ENCODE measurements at places on chromosomes 16 and 17.
A peak's percentile ranks its signal among the peaks of the same experiment; 100 is the strongest.

DNA sequence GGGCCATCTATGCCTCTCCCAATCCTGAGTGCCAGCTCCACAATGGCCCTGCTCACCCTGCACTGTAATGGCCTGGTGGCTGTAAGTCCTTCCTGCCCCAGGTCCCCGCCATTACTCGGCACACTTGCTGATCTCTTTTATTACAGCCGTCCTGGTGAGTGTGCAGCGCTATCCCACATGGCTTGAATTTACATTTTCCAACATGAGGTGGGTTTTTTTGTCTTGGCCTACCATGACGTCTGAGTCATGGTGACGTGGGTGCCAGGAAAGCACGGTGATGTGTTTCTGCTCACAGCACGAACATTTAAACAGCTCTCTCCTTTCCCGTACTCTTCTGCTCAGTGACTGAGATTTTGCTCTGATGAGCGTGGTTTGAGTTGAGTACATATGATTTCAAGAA is 55.2 kb upstream of the FOXF1 start:
- DNase-seq: peak; percentile 78

- no peak for DNase-seq
Observed at GRCh38 chr17:82101301-82101715, 3.3 kb upstream of the FASN start.

DNA sequence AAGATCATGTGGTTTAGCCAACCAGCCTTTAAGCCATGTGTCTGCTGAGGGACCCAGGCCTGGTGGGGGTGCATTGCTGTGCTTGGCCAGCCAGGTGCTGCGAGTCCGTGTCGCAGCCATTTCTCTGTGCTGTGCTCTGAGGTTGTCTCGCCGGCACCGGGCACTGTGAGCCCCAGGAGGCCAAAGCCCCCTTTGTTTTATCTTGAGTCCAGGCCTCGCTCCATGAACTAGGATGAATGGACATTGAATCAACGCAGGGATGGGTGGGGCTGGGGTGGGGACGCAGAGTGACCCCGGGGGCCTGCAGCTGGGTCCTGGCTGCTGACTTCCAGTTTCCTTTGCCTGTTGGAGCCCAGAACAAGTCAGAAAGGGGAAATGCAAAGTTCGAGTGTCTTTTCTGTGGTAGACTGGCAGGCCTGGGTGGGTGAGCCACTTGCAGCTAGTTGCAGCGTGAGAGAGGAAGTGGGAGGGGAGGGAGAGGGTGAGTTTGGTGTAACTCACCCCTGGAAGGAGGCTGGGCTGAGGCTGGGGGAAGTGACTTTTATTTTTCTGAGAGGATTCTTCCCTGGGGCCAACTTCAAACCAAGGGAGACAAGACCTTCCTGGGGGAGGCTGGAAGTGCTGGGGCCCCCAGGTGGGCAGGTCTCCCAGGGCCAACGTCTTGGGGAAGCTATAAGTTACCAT is 324.7 kb downstream of the SEC14L1 start:
- DNase-seq: peak; percentile 85

GRCh38 chr16:85104821-85105391 is 7.4 kb downstream of the CIBAR2 start:
- DNase-seq: no peak

DNA sequence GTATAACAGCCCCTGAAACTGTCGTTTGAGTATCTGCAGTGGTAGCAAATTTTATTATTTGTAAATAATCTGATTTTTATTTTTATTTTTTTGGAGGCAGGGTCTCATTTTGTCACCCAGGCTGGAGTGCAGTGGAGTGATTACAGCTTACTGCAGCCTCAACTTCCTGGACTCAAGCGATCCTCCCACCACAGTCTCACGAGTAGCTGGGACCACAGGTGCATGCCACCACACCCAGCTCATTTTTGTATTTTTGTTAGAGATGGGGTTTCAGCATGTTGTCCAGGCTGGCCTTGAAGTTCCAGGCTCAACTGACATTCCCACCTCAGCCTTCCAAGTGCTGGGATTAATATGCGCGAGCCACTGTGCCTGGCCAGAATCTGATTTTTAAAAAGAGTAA is 2.8 kb downstream of the NDEL1 start:
- DNase-seq: no peak

DNA sequence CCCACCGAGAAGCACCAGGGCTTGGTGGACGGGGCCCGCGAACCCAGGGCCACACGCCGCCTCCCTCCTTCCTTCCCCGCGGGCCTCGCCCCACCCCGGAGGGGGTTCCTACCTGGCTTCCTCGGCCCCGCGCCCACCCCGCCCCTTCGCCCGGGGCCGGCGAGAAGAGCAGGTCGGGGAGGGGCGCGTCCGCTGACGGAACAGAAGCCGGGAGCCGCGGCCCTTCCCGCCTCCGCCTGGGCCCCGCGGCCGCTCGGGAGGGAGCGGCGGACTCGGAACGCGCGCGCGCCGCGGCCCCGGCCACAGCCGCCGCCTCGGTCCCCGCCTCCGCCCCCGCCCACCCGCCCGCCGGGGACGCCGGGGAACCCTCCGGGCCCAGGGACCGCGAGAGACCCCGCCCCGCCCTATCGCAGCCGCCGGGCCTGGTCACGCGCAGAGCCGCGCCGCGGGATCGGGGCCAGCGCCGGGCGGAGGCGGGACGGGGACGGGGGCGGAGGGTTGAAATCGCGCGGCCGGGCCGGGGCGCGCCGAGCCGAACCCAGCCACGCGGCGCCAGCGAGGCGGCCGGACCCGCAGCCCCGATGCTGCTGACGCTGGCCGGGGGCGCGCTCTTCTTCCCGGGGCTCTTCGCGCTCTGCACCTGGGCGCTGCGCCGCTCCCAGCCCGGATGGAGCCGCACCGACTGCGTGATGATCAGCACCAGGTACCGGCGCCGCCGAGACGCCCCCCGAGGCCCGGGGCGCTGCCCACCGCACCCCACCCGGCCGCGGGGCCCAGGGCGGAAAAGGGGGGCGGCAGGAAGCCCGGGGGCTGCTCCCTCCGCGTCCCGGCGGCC is at the start of gene TLCD3A:
Gene TLCD3A, plus strand, starts transcription at position 530 of the 835 bp plus-strand sequence. Its CDS starts 52 bp downstream, at position 582.
- peak; percentile 78 for DNase-seq

- DNase-seq: no peak
Observed at GRCh38 chr16:78116946-78117345, 17.5 kb downstream of the WWOX start.

- DNase-seq: peak; percentile 15
Observed at GRCh38 chr17:33013596-33014375, 22.1 kb downstream of the SPACA3 start.

- no peak for DNase-seq
Observed at GRCh38 chr16:11474617-11475291, 112.0 kb downstream of the LITAF start.

DNA sequence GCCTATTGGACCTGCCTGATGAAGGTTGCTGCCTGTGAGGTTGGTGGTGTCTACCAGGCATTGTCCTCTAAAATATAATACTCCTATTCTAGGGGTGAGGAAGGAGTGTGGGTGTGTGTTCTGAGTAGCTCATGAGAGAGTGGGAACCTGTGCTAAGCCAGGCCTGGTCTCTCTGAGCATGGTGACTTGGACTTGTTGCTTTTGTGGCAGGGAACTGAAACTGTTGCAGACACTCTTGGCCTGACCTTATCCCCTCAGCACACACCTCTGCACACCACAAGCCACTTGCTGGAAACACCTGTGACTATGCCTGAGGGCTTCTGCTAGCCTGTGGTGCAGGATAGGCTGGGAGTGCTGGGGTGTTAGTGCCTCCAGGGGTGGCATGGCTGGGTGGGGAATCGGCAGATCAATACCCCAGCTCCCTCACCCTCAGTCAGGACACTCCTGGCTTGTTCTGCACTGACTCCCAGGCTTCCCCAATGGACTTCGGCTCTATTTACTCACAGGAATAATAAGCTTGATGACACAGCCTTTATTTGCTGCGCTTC is 29.9 kb downstream of the PLCG2 start:
- DNase-seq: no peak

DNA sequence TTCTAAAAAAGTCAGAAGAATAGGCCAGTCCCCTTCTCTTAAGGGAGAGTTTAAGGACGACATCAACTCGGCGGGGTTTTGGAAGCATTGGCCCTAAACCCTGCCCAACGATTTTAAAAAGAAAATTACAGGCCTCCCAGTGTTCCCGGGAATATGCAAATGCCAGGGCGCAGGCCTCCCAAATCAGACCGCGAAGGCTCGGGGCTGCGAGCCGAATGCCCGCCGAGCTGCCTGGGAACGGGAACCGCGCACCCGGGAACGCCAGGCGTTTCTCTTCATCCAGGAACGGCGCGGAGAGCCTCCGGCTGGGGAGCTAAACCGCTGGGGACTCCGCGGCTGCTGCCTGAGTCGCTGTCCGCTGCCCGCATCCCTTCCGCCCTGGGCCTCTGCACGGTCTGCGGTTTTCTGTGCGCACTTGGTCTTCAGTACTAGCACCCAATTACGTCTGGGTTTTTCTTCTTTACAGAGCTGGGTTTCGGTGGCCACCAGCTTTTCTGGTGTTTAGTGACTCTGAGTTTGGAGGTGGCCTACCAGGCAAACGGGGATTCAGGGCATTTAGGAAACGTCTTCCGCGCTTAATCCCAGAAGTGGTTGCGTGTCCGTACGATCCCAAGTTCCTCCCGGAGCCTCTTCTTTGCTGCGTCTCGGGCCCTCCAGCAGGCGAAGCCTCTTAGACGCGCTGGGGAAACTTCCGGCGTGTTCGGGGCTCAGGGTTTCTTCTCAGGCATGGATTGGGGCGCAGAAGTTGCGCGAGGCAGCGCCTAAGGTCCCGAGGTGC is 5.7 kb downstream of the IRX5 start:
- no peak for DNase-seq

DNA sequence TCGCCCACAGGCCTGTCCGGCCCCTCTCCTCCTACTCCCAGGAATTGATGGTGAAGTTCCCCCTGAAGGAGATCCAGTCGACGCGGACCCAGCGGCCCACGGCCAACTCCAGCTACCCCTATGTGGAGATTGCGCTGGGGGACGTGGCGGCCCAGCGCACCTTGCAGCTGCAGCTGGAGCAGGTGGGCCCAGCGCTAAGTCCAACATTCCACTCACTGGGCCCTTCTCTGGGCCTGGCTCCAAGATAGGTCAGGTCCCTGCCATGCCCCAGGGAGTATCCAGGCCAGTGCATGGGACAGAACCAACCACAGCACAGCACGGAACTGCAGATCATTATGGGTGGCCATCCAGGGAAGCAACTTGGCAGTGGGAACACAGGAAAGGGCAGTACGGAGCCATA is 9.9 kb upstream of the ALKBH5 start:
- no peak for DNase-seq

- DNase-seq: no peak
Observed at GRCh38 chr17:59505610-59506276, 59.7 kb upstream of the DHX40 start.

DNA sequence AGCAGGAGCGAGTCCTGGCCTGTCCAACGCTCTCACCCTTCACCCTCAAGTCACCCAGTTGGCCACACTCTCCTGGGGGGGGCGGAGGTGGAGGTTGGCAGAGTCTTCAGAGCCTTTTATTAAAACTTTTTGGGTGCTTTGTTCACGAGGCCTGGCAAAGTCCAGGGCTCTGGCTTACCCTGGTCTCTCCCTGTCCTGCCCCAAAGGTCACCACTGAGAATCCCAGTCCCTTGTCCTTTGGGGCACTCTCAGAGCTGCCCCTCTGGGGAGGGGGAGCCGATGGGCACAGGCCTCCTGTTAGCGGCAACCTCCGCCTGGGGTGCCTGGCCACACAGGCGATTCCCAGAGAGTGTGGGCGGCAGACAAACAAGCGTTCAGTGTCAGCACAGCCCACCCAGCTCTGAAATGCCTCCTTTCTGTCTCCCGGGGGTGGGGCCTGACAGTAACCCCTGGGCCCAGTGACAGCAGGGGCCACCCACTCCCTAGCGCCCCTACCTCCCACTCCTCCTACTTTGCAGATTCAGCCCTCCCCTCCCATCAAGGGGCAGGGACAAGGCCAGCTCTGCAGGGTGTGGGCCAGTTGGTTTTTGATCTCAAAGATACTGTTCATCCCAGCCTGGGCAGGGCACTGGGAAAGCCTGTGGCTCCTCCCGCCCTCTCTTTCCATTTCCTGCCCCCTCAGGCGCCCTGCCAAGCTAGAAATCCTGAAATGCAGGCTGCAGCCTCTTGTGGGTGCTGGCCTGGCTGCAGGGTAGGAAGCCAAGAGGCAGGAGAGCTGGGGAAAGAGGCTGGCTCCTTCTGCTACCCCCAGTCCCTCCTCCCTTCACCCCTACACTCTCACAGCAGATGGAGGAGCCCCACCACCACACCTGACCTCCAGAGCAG is 36.6 kb upstream of the EMP2 start:
- peak; percentile 71 for DNase-seq

- no peak for DNase-seq
Observed at GRCh38 chr17:79338152-79338551, 263.5 kb downstream of the ENGASE start.

- DNase-seq: no peak
Observed at GRCh38 chr16:69706256-69706974, 19.9 kb downstream of the NQO1 start.

- DNase-seq: no peak
Observed at GRCh38 chr16:62967163-62967562, 930.9 kb upstream of the CDH8 start.

DNA sequence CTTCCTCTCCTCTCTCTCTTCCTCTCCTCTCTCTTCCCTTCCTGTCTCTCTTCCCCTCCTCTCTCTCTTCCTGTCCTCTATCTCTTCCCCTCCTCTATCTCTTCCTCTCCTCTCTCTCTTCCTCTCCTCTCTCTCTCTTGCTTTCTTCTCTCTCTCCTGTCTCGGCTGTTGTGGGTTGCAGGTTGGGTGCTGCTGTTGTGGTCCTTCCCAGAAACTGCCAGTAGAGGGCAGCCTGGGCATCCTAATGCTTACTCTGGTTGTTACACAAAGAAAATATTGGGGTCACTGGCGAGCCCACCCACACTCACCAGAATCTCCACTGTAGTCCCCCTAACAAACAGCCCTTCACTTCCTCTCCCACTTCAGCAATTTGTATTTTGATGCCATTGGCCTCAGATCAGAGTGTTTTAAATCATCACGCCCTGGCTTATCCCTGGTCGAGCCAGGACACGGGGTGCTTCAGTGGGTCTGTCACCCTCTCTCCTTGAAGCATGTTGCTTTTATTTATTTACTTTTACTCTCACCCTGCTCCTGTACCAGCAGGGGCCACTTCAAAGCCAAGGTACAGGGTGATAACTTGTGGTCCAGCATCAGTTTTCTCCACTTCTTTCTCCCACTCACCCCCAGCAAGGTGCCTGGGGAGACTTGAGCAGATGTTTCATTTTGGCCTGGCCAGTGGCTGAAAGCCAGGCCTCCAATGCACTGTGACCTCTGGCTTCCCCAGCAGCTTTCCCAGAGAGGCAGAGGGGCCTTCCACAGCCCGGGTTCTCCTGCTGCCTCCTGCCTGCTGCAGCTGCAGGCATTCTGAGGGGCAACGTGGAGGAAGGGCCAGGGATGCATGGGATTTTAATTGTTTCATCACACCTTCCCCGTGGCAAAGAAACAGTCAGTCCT is 4.7 kb upstream of the MMP15 start:
- DNase-seq: no peak

- no peak for DNase-seq
Observed at GRCh38 chr17:2187758-2188157, 115.8 kb downstream of the SMG6 start.

Measured in Daoy (cell line).